ENCODE measurements at places on chromosomes 13 and 19.
A peak's percentile ranks its signal among the peaks of the same experiment; 100 is the strongest.

GRCh38 chr13:27775943-27776342 lies 16.3 kb upstream of the GSX1 start:
- no peak for DNase-seq

DNA sequence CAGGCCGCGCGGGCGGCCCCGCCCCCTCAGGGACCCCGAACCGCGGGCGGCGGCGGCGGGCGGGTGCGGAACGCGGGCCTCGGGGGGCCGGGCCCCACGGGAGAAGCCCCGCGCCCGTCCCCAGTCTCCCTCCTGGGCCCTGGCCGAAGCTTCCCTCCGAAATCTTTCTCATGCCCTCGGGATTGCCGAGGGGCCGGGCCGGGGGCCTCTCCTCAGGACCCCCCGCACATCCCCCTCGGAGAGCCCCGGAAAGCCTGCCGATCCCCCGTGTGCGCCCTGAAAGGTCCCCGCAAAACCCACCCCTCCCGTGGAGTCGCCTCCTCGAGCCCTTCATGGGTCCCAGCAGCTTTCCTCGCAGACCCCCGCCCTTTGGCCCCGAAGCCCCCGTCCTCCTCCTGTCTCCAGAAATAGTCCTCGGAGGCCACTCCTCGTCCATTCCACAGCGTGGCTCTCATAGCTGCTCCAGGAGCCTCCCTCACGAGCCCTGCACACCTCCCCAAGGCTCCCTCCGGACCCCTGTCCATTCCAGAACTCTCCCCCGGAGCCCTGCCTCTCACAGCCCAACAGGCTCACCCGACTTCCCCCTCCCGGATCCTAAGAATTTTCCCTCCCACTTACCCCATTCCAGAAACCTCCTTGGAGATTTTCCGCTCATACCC lies 555 bp downstream of the SAMD4B start:
- peak; percentile 16 for DNase-seq

- DNase-seq, result peak; percentile 63
These were observed 3.7 kb downstream of the WDR87 start for GRCh38 chr19:37902668-37903067.

GRCh38 chr13:92300651-92301050 lies 902.2 kb downstream of the GPC5 start:
- DNase-seq, result no peak

DNA sequence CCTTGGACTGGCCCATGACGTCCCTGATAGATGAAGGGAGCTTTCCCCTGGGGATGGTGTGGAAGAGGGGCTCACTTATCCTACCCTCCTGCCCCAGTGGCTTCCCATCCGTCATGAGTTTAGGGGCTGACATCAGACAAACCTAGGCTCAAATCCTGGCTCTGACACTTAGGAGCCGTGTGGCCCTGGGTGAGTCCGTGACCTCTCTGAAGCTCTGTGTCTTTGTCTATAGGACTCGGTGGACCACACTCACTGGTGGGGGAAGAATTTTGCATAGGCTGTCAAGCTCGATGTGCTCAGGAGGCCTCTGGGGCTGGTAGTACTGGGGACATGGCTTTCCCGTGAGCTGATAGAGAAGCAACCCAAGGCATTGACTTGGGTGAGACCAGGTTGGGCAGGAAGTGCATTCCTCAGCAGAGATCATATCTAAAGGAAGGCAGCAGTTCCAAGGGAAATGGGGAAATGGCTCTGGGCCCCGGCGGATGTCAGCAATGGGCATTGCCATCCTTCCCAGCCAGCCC lies 17.4 kb upstream of the AP1M2 start:
- DNase-seq, result no peak

DNA sequence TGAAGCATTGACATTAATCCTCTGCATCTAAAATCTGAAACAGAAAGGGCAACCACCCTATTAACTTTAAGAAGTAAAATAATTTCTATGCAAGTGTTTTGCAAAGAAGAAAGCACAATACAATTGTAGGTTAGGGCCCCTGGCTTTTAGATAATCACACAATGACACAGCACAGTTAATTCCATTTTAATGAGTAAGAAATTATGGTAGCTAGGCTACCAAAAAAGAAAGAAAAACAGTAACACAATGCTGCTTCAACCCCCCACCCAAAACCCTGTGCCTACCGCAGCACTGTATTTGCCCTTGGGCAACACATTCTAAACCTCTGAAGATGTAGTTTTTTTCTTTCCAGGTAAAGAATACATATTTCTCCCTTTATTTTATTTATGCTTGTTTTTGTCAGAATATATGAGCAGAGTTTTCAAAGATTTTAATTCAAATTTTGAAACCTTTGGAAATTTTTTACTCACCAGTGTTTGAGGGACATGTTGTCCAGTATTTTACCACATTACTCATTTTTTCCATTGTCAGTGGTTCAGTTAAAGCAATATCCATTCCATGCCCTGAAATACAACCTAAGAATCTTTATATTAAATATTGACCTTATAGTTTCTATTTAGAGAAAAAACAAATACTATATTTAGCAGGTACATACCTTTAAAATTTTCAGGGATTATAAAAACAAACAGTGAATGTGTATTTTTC lies 21.1 kb downstream of the SOHLH2 start:
- peak; percentile 44 for DNase-seq

DNA sequence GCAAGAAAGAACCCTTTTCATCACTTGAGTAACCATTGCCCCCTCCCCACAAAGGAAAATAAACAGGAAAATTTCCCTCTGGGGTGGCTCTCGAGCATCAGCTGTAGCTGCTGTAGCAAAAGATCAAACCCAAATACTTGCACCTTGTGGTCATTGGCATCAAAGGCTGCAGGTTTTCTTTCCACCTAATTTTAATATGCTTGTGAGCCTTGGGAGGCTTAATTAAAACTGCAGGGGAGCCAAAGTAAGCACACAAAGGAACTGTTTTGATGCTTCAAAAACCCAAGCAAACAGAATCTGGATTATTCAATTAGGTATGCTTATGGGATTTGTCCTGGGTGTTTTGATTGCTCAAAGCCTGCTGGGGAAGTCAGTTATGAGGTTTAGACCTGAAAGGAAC lies 119.5 kb downstream of the SHISA2 start:
- DNase-seq, result no peak

DNA sequence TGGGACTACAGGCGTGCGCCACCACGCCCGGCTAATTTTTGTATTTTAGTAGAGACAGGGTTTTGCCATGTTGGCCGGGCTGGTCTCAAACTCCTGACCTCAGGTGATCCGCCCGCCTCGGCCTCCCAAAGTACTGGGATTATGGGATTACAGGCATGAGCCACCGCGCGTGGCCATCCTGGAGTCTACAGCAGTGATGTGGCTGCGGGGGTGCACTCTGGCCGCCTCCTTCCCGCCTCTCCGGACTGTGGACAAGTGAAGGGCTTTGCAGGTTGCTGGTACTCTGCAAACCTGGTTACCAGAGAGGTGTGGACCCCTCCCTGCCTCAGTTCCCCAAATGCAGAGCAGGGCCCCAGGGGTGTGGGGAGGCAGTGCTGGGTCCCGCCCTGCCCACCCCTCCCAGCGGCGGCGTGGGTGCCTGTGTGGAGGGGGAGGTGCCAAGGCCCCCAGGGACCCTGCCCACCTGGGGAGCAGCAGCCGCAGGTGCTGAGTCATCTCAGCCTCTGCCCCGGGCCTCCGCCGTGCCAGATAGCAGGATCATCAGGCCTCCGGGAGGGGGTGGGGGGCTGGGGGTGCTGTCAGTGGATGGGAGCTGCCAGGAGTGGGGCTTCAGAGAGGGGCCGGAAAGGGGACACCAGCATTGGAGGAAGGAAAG lies 23.1 kb downstream of the ARID3A start:
- no peak for DNase-seq

DNA sequence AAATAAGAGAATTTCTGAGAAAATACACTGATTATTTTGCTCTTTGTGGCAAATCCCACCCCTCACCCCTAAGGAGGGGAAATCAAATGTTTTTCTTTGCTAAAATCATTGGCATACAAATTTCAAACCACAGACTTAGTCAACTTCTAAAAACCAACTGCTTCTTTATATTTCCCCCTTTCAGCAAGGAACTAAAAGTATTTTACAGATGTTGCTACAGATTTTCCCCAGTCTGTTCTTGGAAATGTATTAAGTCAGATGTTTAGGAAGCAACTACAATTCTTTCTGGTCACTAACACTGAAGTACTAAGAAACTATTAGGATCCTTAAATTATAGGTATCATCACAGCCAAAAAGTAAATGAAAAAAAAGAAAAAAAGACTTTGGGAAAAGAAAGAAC lies 6.9 kb downstream of the MTMR6 start:
- no peak for DNase-seq

DNA sequence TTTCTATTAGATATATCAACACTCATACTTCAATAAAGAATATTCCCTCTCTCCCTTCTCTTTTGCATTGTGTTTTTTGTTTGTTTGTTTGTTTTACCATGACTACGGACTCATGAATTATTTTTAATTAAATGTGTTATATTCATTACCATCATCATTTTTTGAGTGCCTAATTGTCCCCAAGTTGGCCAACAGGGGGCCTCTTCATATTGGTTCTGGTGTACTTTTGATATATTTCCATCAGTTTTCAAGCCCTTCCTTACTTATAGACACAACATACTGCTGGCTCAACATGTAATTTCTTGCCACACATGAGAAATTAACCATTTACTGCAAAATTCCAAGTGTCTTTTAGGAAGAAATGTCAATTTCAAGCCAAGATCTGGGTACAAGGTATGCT lies 54.5 kb upstream of the GPC6 start:
- DNase-seq, result no peak

GRCh38 chr13:28659621-28659970 lies 666 bp downstream of the POMP start:
- peak; percentile 49 for DNase-seq

- peak; percentile 46 for DNase-seq
These were observed 17.2 kb downstream of the PKN1 start for GRCh38 chr19:14450168-14450874.

DNA sequence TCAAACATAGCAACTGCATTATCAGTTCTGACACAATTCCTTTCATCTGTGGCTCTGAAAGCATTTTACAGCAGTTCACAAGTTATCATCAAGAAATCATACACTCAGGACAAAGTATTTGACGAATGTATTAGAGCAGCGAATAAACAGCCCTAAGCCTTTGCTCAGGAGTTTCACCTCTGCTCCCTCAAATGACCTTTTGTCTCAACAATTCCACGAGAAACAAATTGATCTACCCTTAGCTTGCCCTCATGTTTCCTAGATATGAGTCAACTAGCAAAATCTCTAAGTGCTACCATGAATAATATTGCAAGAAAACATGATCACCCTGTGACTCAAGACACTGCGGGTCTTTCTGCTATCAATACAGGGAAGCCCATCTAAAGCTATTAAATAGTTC lies 396.1 kb downstream of the EFNB2 start:
- peak; percentile 31 for DNase-seq

DNA sequence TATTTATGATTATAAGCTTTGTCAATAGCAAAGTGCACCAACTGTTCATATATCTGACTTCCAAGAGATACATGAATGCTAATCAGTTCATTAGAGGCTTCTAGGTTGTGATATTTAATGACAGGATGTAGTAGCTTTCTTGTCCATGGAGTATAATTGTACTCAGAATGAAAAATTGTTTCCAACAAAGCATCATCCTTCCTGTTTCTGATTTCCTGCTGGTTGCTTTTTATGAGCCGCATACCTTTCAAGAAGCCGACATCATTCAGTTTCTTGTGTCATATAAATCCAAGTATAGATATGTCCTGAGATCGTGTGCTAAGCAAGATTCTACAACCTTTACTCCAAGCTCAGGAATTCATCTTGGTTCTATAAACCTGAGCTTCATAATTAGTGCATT lies 326.6 kb downstream of the DIAPH3 start:
- no peak for DNase-seq

GRCh38 chr19:51779181-51779580 lies 15.8 kb upstream of the FPR3 start:
- DNase-seq, result no peak

DNA sequence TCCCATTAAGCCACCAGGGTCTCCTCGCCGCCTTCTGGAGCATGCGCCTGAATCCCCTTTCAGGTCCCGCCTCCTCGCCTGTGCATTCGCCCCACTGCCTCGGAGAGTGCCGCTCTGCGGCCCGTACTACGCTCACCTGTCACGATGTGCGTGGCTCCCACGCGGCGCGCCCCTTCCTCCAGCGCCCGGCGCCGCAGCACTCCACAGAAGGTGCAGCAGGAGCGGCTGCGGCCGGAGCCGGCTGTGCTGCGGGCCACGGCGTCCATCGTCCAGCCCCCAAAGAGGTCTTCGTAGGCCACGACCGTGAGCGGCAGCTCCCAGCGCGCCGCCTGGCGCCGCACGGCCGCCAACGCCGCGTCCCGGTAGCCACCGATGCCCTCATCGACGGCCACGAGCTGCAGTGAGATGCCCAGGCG lies 4.3 kb downstream of the CTU1 start:
- DNase-seq, result no peak

DNA sequence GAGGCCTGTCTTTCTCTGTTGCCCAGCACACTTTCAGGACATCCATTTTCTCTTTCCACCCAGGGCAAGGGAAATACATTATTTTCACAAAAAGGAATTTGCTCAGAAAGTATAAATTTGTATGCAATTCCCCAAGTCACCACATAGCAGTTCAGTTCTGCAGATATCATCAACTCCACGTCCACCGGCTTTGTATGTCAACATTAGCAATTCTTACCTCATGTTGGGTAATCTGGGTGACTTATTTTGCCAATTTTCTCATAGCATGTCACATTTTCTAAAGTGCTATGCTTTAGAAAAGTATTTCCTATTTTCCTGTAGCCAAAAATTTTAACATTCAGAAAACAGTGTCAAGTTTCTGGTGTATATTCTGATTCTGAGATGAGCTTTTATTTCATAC lies 501.8 kb downstream of the EFNB2 start:
- peak; percentile 76 for DNase-seq

- no peak for DNase-seq
These were observed 1561.0 kb upstream of the MIR17HG start for GRCh38 chr13:89786531-89786930.

GRCh38 chr19:45356760-45357444 lies 13.5 kb downstream of the ERCC2 start:
- DNase-seq, result no peak

GRCh38 chr13:98837896-98838295 lies 85.4 kb upstream of the SLC15A1 start:
- no peak for DNase-seq

- peak; percentile 44 for DNase-seq
These were observed 1.1 kb upstream of the MED26 start for GRCh38 chr19:16628984-16629691.

GRCh38 chr13:107376341-107377125 lies 808.6 kb upstream of the ARGLU1 start:
- DNase-seq, result no peak

- peak; percentile 42 for DNase-seq
These were observed 1340.8 kb downstream of the PCDH9 start for GRCh38 chr13:65889368-65889767.

DNA sequence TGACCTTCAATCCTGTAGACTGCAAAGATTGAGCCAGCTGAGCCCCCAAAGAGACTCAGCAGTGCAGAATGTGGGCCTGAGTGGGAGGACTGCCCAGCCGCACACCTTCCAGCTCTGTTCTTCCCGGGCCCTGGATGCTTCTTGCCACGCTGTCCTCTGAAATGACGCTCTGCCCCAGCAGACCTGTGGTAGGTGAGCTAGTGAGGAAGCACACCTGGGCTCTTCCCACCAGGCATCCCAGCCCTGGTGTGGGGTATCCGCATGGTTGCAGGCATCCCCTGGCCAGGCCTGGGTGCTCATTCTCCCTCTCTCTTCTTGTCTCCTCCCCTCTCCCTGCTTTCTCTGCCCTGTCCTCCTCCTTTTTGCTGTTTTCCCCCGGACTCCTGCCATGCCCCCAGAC lies 9.8 kb upstream of the MZF1 start:
- no peak for DNase-seq

- no peak for DNase-seq
These were observed 44.4 kb upstream of the USE1 start for GRCh38 chr19:17170538-17171297.

All from fibroblast of skin of right biceps (primary cell).